ENCODE measurements at places on chromosomes 11 and 22.
A peak's percentile ranks its signal among the peaks of the same experiment; 100 is the strongest.

GRCh38 chr11:60981515-60981914 is 10.0 kb downstream of the CD6 start:
- DNase-seq, result no peak

- DNase-seq, result no peak
Measured at GRCh38 chr22:31800065-31800464, 46.2 kb downstream of the DEPDC5 start.

- no peak for DNase-seq
Measured at GRCh38 chr11:13386567-13386966, 76.5 kb downstream of the BTBD10 start.

DNA sequence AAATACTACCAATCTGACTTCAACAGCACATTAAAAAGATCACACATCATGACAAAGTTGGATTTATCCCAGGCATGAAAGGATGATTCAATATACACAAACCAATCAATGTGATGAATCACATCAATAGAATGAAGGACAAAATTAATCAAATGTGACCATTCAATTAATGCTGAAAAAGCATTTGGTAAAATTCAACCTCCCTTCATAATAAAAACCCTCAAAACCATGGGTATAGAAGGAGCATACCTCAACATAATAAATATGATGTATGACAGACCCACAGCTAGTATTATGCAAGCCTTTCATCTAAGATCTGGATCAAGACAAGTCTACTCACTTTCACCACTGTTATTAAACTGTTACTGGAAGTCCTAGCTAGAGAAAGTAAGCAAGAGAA is 921.7 kb upstream of the RAG2 start:
- DNase-seq, result no peak

DNA sequence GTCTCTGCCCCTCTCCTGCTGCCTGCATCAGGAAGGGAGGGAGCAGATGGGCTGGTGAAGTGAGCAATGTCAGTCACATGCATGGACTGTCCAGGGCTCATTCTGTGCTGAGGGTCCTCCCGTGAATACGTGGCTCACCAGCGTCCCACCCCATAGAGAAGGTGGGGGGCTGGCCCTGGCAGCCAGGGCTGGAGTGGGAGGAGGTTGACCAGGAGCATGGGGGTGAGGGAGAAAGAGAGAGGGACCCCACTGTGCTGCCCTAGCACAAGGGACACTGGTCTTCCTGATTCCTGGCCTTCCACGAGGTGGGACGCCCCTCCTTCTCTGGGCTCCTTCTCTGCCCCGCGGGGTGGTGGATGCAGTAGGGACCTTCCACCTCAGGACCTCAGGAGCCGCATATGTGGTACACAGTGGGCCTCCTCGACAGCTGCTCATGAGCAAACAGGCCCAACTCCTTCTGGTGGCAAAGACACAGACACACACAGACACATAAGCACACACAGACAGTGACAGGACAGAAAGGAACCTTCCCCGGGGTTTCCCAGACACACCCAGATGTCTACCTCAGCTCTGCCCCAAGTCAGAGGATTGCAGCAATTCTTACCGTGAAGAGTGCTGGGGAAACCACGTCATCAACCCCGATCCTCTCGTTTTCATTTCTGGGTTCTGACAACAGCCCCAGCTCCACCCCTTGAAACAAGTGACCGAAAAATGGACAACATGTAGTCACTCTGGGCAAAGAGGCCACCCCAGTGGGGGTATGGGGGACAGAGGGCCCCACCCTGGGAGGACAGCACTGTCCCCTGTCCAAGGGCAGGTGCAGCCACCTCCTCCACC is 3.6 kb upstream of the APOBEC3A start:
- no peak for DNase-seq

GRCh38 chr22:23107487-23108248 is 34.1 kb downstream of the RSPH14 start:
- no peak for DNase-seq

- peak; percentile 37 for DNase-seq
Measured at GRCh38 chr22:30609260-30610185, 2.5 kb downstream of the TCN2 start.

- no peak for DNase-seq
Measured at GRCh38 chr22:39559456-39560105, 11.0 kb upstream of the CACNA1I start.

- DNase-seq, result no peak
Measured at GRCh38 chr11:24833573-24833972, 336.7 kb downstream of the LUZP2 start.

DNA sequence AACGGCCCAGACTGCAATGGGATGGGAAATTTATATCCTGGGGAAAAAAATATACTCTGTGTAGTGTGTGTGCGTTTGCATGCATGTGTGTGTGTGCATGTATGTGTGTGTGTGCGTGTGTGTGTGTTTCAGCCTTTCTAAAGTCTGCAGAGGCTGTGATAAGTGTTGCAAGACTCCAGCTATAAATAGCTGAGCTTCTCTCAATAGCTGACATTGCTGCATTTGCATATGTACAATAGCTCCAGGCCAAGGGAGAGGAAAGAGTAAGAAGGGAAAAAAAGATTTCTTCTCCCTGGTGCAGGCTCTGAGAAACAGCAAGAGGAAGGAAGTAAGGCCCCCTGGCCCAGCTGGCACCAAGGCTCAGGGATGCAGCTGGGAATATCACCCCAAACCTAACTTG is 483.0 kb downstream of the MN1 start:
- DNase-seq, result peak; percentile 55

DNA sequence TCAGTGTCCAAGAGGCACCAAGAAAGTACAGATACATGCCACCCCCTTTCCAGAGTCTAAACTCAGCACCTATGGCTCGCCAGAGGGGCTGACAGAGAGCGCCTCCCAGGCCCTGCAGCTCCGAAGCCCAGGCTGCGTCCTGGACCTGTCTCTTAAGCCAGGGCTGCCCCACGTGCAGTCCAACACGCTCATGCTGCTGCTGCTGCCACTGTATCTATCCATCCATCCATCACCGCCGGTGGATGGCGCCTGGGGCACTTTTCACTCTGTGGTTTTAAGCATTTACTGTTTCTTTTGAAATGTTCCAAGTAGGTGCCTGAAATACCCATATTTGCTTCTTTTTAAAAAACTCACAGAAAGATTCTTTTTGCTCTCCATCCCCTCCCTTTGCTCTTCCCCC is 41.8 kb downstream of the MACROD1 start:
- no peak for DNase-seq

DNA sequence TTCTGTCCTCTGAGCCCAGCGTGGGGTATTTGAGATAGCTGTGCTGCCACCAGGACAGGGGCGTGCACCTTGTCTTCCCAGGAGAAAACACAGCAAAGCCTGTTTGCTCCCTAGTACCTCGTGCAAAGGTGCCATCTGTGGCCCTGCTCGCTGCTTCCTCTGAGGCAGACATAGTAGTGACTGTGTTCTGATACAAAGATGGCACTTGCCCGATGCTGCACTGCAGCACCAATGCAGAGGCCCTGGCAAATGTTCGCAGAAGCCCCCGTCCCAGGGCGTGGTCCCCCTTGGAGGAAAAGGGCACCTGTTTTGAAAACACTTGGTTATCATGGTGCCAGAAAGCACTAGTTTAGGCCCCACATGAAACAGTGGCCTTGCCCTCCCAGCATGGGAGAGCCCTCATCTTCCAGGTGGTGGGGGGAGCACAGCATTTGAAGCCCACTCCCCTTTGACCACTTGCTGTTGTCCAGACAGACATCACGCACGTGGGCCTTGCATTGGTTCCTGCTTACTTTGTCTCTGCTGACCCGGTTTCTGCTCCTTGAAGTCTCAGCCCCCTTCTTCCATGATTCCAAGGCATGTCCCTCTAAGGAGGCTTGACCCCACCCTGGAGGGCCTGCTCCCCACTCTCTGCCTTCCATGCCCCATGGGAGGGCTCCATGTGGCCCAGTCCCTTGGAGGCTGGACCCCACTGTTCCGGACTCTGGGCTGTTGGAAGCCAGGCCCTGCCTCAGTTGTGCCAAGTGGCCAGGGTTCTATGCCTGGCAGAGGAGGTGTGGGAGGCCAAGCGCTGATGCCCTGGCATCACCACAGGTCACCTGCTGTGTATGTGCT is 109.4 kb downstream of the KCNQ1OT1 start:
- no peak for DNase-seq

DNA sequence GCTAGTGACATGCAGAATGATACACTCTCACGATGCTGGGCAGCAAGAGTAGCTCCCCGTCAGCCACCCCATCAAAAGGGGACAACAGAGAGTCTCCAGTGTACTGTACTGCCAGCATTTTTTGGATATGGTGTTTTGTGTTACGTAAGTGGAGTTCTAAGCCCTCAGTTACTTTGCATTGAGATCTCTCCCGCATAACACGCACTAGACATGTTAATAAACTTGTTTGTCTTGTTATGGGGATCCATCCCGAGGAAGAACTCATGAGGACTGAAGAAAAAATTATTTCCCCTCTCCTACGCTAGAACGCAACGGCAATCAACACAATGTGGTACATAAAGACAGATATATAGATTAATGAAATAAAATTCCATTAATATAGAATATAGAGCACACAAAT is 24.2 kb downstream of the NCAPD3 start:
- no peak for DNase-seq

DNA sequence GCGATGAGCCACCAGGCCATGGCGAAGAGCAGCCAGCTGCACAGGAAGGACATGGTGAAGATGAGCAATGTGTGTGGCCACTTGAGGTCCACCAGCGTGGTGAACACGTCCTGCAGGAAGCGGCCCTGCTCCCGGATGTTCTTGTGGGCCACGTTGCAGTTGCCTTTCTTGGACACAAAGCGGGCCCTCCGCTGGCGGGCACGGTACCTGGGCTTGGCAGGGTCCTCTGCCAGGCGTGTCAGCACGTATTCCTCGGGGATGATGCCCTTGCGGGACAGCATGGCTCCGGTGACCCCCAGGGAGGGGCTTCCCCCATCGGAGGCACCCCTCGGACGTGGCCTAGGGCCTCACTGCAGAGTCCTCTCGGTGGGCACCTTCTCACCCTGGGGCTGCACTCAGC is 648 bp downstream of the KCNJ11 start:
- no peak for DNase-seq

DNA sequence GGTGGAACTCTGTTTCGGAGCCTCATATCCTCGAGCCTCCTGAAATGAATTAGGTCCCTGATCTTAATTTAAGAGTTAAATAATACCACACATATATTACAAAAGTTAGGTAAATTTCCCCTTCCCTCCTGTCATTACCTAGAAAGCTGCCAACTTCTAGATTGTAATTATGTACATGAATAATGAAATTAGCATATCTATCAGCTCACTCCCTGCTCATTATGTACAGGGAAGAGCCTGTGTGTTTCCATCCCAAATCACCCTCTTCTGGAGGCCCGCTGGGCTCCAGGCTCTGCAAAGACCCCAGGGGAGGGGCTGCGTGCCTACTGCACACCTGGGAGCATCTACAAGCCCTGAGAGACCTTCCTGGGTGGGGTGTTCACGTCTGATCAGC is 384.1 kb downstream of the MN1 start:
- no peak for DNase-seq

DNA sequence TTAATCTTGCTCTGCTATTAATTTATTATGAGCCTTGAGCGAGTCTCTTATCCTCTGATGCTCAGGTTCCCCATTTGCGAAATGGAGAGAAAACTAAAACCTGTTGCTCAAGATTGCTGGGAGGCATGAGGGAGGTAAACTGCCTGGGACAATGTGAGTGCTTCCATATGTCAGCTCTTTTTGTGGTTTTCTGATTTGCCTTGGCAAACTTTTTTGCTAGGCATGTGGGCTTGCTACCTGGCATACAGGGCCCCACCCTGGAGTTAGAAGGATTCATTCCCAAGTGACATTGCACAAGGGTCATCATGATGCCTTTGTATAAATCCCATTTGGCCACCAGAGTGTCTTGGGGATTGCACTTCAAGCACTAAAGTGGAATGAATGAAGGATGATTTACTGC is 22.4 kb downstream of the TSPAN18 start:
- no peak for DNase-seq

DNA sequence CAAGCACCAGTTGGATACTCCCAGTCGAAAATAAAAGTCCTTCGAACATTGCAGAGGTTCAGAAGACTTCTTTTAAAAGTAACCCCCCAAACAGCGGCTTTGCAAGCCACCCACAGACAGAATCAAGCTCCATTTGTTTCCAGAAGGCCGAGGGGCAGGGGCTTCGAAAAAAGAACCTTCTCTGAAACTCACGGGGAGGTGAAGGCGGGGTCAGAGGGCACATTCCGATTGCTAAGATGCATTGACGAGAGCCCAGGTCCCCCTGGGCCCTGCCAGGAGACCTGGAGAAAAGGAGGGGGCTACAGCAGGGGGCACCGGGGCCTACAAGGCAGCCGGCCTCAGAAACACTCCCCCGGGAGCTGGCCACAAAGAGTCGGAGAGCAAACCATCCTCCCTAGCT is 306.8 kb downstream of the MN1 start:
- DNase-seq, result no peak

DNA sequence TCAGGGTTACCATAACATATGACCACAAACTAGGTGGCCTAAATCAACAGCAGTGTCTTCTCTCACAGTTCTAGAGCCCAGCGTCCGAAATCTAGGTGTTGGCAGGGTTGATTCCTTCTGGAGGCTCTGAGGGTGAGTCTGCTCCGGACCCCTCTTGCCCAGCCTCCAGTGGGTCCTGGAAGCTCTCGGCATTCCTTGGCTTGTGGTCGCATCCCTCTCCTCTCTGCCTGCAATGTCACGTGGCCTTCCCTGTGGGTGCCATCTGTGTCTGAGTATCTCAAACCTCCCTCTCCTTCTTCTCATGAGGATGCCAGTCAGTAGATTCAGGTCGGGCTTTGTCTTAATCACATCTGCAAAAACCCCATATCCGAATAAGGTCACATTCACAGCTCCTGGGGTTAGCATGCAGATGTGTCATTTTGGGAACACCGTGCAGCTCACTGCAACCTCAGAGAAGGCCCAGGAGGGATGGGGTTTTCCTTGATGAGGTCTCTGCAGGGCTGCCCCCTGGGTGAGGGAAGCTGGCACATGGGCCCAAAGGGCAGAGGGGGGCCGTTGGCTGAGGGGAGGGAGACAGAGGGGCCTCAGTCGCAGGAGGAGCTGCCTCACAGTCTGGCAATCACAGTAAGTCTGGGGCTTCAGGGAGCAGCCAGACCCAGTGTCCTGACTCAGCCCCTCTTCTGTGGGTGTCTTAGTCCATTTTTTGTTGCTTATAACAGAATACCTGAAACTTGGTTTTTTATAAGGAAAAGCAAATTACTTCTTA is 41.2 kb downstream of the PARVG start:
- no peak for DNase-seq
